ENCODE measurements at places on chromosomes 3 and 15. TPM values are rescaled to one million over a fixed set of nuclear protein-coding genes. Genes with fewer than 3 reads are reported as not detected.

DNA sequence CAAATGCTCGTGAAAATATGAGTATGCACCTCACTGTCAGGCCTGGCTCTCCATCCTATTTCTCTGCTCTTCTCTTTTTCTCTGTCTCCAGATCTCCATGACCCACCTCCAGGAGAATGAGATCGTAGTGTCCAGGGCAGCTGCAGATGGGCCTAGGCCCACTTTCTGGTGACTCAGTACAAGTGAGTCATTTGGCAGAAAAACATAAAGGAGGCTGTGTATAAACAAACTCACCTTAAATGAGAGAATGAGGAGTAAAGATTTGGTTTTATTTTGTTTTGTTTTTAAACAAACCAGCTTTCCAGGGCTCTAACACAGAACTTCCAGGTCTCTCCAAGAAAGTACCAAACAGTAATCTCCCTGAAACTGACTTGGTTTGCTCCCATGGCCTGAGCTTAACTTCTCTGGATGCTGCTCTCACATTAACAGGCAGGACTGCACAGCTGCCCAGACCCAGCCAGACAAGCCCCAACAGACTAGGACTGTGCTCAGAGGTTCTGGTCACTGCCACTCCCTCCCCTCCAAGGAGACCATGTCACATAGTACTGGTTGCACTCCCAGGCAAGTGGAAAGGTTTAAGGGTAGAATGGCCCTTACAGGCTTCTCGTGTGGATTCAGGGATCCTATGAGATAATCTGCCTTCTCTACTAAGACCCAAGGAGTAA, 1.5 kb upstream of the HEG1 start:
- no peak for DNase-seq

Gene SNRPA1
- total RNA-seq, result 223 TPM

Gene KLF13
- total RNA-seq, result 110 TPM

Gene TRPM1
- not detected for total RNA-seq

Gene MB21D2
- total RNA-seq, result 6.6 TPM

Data from activated naive CD8-positive, alpha-beta T cell treated with anti-CD3 and anti-CD28 coated beads for 36 hours (primary cell).